ENCODE measurements at places on chromosomes 16 and 17.

GRCh38 chr16:80150978-80151721 lies 389.6 kb upstream of the DYNLRB2 start:
- DNase-seq, result peak; percentile 89

DNA sequence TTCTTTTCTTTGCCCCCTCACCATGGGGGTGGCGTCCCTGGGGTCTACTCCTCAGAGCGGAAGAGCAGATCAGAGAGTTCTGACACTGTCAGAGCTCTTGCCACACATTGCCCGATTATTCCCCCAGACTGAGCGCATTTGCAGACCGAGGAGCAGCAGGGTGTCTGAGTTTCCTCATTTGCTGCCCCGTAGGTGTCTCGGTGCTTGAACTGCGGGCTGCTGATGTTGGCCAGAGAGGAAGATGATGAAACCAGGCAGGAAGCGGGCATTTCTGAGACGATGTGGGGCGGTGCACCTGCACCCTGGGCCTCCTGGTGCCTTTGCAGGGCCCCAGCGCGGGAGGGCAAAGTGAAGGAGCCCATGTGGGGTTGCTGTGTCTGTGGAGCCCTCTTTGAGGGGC lies 55.2 kb downstream of the ARSG start:
- no peak for DNase-seq

GRCh38 chr16:29738514-29738913 lies 7.3 kb downstream of the C16orf54 start:
- no peak for DNase-seq

DNA sequence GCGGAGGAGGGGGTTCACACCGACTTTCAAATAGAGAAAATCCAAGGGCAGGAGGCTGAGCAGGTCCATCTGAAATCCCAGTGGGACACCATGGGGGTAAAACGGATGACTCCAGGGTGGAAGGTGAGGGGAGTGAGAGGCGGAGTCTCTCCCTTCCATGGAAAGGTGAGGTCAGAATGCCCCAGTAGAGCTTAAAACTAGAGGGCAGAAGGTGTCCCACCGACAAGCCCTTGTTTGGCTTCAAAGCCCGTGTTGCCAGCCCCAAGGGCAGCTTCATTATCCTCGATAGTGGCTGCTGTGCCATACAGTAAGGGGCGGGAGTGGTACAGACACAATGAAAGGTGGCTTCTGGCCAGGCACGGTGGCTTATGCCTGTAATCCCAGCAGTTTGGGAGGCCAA lies 55.7 kb downstream of the CNGB1 start:
- DNase-seq, result no peak

- no peak for DNase-seq
Measured at GRCh38 chr17:16479264-16479663, 12.7 kb downstream of the LRRC75A start.

DNA sequence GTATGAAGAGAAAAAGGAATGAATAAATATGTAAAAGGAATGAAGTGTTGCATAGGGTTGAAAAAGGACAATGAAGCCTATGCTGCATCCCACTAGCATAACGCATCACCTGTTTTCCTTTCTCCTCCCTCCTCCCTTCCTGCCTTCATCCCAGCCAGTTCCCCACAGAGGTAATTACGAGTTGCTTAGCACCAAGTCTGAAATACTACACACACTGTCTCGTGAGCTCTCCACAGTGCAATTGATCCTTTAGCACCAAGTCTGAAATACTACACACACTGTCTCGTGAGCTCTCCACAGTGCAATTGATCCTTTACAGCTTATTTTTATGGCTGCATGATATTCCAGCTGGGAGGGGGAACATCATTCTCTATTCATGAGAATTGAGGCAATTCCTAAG lies 1.1 kb upstream of the DRC7 start:
- DNase-seq, result no peak
